ENCODE measurements at places on chromosomes 7 and 10. TPM values are rescaled to one million over a fixed set of nuclear protein-coding genes. Genes with fewer than 3 reads are reported as not detected.

DNA sequence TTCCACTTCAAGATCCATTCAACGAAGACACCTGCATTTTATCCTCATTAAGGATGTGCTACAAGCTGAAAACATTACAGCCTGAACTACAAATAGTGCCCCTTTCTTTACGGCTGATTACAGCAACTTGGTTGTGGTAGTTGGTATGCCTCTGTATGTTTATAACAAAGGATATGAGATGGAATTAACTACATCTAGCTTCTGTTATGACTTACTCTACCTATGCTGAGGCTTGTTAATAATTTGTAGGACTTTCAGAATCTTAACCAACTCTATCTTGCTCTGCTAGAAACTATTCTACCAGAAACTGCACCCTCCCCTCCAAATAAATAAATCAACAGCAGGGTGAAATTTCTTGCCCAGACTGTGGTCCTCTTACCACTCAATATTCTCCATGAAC lies 448.1 kb downstream of the GRM8 start:
- no peak for DNase-seq

DNA sequence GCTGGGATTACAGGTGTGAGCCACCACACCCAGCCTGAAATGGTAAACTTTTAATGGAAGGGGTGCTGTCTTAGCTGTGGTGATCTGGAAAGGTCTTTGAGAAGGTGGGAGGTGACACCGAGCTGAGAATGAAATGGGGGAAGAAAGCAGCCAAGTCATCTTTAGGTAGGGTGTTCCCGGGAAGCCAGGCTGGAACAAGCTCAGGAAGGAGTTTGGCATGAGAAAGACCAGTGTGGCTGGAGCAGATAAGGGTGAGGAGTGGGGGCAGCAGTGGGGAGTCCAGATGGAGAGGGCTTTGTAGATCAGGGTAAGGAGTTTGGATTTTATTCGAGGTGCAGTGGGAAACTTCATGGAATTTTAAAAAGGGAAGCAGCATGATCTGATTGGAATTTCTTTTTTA lies 30.0 kb downstream of the KIFBP start:
- no peak for DNase-seq

- DNase-seq, result no peak
Observed at GRCh38 chr10:112203328-112204076, 19.9 kb upstream of the GPAM start.

- no peak for DNase-seq
Observed at GRCh38 chr7:115137816-115138215, 215.9 kb downstream of the MDFIC start.

DNA sequence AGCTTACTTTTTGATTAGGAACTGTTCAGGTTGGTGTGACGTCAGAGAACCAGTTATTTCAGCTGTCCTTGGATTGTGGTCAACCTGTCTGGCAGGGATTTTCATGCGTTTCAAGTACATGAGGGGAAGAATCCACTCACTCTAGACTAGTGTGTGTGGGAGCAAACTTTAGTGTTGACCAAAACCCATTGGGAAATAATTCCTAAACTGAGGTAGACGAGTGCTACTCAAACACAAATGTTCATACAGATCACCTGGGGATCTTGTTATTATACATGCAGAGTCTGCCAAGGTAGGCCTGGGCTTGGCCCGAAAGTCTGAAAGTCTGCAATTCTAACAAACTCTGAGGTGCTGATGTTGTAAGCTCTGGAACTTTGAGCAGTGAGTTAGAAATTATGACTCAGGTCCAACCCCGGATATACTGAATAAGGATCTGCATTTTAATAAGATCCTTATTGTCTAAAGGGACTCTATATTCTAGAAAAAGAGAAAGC lies 111.1 kb upstream of the CREB5 start:
- DNase-seq, result no peak

DNA sequence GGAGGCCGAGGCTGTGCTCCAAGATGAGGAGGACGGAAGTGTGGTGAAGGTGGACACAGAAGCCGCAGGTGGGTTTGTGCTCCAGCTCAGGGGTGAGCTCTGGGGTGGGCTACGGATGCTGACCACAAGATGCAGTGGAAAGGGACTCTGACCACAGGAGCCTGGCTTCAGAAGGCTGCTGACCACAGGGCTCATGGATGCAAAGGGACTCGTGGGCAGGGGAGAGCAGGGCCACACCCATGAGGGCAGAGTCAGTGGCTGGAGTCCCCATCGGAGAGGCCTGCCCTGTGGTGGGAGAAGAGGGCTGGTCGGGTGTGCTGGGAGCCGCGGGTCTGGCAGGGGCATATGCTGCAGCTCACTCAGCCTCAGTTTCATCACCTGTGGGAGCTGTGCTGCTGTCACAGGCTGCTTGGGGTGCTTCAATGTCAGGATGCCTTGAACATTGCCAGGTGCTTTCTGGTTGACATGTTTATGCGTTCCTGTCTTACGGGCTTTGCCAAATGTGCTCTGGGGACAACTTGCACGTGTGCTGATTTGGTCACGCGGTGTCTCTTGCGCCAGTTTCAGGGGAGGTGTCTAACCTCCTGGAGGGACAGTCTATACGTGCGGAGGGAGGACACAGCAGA lies 13.7 kb downstream of the SCART1 start:
- DNase-seq, result no peak

GRCh38 chr7:39709768-39710311 lies 86.5 kb downstream of the RALA start:
- DNase-seq, result peak; percentile 75

DNA sequence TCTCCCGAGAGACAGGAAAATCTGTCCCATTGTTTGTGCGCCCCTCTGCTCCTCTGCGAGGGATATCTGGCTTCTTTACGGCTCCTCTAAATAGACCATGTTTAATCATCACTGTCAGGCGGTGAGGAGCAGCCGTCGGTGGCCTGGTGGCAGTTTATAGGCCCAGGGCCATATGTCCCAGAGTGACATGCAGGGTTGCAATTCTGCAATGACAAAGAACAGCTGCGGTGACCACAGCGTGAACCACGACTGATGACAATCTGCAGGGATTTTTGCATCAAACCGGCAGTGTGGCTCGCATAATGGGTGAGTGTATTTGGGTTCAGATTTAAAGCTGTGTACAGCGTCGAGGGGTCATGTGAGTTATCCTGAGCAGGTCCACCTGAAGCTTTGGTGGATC lies 41.5 kb downstream of the GATA3 start:
- no peak for DNase-seq

The FOXP2 gene
- 9.8 TPM for polyA plus RNA-seq

- DNase-seq, result no peak
Observed at GRCh38 chr10:132138596-132138995, 48.2 kb upstream of the DPYSL4 start.

Measured in right renal pelvis (tissue), 4 donors.